ENCODE measurements at places on chromosomes 1 and 21.

DNA sequence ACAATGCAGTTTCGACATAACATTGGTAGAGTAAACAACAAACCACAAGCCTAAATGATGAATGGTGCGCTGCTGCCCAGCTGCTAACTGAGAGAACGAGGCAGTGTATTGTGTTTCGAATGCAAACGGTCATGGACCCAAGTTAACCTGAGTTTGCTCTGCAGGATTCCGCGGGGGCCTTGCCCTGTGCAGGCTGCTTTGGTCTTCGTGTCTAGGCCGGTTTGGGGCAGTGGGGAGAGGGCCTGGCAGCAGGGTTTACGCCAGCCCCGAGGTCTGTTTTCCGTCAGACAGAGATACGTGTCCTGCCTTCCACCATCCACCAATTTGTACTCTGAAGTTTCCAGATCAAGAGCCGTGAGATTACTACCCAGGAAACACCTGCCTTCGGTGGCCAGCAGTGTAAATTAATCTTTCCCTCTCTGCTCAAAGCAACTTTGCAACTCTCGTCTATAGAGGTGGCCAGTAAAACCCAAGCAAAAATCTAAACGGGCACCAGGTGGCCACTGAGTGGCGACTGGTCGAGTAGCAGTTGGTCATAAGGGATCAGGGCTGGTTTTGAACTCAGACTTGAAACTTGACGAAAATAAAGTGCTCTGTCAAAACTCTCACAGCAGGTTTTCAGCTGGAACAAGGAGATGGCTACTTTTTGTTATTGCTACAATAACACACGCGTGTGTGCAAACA is 6.3 kb upstream of the PRDM15 start:
- DNase-seq = no peak

DNA sequence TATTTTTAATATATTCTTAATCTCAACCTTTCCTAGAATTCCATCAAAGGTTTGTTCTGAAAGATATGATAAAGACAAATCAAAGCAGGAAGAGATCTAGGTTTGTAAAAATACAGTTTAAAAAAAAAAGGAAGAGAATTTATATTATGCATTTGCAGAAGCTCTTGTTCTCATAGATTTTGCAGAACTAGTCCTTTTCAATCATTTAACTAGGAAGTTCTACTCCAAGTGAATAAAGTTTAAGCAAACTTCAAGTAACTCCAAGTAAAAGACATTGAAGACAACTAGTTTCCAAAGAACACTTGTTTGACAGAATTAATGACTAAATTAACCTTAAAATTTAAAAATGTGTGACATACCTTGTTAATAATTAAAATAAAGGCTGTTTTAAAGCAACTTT is 55.9 kb downstream of the HNRNPR start:
- no peak for DNase-seq

DNA sequence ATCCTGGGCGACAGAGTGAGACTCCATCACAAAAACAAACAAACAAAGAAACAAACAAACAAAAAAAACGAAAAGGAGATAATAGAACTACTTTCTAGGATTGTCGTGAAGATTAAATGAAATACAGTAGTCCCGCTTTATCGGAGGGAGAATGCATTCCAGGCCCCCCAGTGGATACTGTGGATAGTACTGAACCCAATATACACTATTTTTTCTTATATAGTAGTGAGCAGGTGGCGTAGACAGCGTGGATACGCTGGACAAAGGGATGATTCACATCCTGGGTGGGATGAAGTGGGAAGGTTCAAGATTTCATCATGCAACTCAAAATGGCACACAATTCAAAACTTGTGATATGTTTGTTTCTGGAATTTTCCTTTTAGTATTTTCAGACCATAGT is 8.0 kb downstream of the SLC35F3 start:
- no peak for DNase-seq

GRCh38 chr1:209202830-209203532 is 380.5 kb upstream of the CAMK1G start:
- DNase-seq = no peak

DNA sequence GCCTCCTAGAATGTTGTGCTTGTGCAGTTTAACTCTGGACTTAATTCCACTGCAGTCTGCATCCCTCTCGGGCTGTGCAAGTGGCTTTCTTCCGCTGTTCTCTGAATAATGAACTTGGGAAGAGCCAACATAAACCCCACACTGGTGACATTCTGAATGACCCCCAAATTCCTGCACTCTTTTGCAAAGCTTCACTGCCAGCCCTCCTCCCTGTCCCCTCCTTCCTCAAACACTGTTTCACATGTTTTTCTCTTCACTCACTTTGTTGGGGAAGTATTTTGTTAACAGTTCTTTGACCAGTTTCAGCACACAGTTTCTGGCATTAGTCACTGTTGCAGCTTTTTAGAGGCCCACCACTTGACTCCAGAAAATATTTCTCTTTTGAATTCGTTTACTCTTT is 39.7 kb downstream of the GNG12 start:
- no peak for DNase-seq

DNA sequence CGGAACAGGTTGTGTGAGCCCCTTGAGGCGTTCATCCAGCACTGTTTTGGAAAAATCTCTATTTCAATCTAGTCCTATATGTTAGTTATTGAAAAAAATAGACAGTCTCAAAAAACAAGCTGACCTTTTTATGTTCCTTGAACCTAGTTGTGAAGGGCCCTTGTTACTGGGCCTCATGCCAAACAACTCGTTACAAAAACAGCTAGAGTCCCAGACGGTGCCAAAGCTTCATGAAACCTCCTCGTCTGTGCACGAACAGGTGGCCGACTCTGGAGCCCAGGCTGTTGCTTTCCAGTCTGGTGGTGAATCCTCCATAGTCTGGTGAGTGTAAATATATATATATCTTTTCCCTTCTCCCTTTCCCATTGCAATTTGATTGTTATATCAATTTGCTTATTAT is at the start of gene CHIA:
TSS of gene CHIA (plus strand) at position 222 of the 400 bp plus-strand sequence. CDS start 19,617 bp downstream, outside the sequence.
- DNase-seq = no peak

- no peak for DNase-seq
These were observed 2.1 kb downstream of the GNAT2 start for GRCh38 chr1:109617291-109617801.

- DNase-seq = peak; percentile 33
These were observed 23.8 kb downstream of the TSEN15 start for GRCh38 chr1:184075055-184076029.

DNA sequence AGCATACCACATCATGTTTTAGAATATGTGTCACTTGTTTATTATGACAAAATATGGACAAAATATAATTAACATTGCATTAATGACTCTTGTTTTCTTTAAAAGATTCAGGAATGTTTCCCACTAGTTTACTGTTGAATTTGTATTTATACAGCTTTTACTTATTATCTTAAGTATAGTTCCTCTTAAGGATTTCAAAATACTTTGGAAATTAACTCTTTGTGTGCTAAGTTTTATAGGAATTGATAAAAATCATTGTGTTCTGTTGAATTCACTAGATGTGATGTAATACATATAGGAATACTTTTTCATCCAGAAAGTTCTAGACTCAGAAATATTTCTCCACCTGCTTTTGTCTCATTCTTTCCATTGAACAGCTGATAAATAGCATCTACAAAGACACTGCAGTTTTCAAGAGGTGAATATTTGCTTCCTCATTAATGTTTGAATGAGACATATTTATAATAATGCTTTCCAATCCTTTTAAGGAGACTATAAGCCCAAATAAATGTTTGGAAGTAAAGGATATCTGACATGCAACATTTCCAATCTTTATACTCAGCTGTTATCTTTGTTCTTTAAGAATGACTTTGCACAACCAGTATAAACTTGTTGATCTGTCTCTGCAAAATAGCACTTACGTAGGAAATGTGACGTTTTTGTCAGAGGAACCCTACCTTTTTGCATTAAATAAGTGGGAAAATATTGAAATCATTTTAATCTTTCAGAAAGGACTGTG is 38.4 kb upstream of the SAMSN1 start:
- DNase-seq = no peak

All from stimulated activated CD4-positive, alpha-beta T cell treated with anti-CD3 and anti-CD28 coated beads, Interleukin-12 subunit alpha, Interleukin-12 subunit beta, amount 100 ng/mL, for 48 hours (primary cell).